Stimulated activated CD4-positive, alpha-beta T cell treated with anti-CD3 and anti-CD28 coated beads, Interleukin-4, amount 100 ng/mL, for 24 hours (primary cell): ENCODE measurements at places on chromosomes 1 and 21.

- no peak for DNase-seq
Measured at GRCh38 chr1:168834225-168834872, 105.3 kb upstream of the DPT start.

DNA sequence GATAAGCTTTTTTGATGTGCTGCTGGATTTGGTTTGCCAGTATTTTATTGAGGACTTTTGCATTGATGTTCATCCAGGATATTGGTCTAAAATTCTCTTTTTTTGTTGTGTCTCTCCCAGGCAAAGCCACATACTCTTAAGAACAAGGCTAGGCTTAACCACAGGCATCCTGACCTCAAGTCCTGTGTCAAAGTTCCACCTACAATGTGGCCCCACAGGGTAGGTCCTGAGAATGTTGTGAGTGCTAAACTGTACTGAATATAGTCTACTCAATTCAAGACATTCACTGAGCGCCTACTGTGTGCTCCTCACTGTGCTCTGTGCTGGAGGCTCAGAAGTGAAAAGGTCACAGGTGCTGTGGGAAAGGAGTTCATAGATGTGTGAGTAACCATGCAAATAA, 20.6 kb downstream of the DDAH1 start:
- no peak for DNase-seq

GRCh38 chr1:21764615-21765423, 18.1 kb downstream of the USP48 start:
- DNase-seq = no peak

GRCh38 chr1:236311040-236311439, 29.3 kb upstream of the ERO1B start:
- no peak for DNase-seq

DNA sequence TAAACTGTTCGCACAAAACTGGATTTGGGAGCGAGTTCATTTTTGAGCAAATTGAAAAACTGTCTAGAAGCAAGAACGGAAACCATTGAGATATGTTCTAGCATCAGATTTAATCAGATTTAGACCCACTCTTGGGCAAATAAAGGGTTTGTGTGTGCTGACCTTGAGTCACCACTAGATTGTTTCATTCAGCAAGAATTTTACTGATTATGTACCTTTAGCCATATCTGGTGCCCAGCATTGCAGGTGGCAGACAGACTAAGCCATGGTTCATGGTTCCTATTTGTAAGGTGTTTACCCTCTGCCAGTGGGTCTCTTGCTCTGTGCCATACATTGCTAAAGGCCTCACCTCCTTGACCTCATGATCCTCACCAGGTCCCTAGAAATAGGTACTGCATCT, 1.4 kb downstream of the NUDC start:
- no peak for DNase-seq

DNA sequence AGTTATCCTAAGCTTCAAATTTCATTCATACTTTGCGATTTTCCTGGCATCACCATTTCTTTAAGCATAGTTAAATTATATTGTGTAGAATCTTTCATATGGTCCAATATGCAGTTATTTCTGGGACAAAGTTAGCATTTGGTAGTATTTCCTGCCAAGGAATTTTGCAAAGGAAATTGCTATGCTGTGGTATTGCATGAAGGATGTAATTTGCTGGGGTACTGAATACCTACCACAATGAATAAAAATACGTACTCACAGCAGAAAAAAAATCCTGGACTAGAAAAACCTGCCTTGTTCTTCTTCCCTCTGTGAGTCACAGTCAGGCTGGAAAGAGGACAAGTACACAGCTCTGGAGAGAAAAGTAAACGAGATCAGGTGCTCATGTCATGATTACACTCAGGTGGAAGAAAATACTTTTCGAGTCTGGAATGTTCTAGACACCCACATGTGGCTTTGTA, 241.2 kb downstream of the PTBP2 start:
- DNase-seq = no peak

GRCh38 chr1:39525366-39526165, 34.1 kb downstream of the BMP8A start:
- DNase-seq = no peak

DNA sequence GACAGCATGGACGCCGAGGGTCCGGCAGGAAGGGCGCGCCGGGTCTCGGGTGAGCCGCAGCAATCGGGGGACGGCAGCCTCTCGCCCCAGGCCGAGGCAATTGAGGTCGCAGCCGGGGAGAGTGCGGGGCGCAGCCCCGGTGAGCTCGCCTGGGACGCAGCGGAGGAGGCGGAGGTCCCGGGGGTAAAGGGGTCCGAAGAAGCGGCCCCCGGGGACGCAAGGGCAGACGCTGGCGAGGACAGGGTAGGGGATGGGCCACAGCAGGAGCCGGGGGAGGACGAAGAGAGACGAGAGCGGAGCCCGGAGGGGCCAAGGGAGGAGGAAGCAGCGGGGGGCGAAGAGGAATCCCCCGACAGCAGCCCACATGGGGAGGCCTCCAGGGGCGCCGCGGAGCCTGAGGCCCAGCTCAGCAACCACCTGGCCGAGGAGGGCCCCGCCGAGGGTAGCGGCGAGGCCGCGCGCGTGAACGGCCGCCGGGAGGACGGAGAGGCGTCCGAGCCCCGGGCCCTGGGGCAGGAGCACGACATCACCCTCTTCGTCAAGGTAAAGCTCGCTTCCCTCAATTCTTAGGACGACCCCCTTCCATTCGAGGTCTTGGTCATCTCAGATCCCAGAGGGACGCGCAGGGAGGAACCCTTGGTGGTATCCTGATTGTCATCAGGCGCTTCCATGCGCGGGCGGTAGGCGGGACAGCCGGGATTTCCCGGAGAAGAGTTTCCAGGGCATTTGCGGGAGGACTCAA, 1.6 kb downstream of the CLIC6 start:
- DNase-seq = no peak

DNA sequence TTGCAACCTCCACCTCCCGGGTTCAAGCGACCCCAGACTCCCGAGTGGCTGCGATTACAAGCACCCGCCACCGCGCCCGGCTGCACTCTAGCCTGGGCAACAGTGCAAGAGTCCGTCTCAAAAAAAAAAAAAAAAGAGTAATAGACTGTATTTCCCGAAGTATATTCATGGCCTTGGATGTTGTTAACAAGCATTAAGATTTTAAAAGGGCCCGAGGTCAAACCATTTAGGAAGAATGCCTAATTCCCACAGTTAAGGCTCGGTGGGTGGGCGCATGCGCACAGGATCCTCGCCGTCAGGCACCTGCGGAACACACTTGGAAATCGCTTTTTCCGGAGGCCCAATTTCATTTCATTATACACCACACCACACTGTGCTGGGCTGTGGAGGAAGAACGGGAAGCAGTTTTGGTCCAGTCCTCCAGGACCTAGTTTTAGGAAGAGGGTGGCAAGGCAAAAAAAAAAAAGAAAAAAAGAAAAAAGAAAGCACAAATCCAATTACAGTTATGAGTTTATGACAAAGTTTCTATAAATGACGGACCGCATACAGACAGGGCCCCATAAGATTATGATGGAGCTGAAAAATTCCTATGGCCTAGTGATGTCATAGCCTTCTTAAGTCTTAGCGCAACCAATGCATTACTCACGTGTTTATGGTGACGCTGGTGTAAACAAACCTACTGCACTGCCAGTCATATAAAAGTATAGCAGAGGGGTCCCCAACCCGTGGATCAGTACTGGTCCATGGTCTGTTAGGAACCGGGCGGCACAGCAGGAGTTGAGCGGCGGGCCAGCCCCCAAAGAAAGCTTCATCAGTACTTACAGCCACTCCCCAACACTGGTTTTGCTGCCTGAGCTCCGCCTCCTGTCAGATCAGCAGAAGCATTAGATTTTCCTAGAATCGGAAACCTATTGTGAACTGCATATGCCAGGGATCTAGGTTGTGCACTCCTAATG, 38.2 kb downstream of the H3-3A start:
- peak; percentile 46 for DNase-seq

DNA sequence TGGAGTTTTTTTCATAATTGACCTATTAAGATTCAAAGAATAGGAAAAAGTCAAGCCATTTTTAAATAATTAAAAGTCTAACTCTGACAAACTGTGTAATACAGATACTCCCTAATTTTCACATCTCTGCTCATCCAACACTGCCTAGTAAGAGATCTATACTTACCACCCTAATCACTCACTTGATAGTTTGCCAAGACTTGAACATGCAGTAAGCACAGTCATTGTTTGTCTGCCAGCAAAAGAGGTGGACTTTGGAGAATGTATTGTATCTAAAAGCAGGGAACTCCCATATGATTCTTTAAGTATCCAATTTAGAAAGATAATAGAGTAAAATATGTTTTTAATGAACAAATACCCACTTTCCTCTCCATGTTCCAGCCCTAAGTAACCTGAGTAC, 15.5 kb downstream of the TMEM59 start:
- DNase-seq = no peak

- DNase-seq = no peak
Measured at GRCh38 chr1:190453550-190453949, 24.1 kb downstream of the BRINP3 start.
